ENCODE measurements at places on chromosomes 4 and X. TPM values are rescaled to one million over a fixed set of nuclear protein-coding genes. Genes with fewer than 3 reads are reported as not detected.

The TRIM61 gene
- 0.67 TPM for total RNA-seq

- DNase-seq: no peak
Measured at GRCh38 chr4:15444879-15445547, 17.2 kb downstream of the C1QTNF7 start.

DNA sequence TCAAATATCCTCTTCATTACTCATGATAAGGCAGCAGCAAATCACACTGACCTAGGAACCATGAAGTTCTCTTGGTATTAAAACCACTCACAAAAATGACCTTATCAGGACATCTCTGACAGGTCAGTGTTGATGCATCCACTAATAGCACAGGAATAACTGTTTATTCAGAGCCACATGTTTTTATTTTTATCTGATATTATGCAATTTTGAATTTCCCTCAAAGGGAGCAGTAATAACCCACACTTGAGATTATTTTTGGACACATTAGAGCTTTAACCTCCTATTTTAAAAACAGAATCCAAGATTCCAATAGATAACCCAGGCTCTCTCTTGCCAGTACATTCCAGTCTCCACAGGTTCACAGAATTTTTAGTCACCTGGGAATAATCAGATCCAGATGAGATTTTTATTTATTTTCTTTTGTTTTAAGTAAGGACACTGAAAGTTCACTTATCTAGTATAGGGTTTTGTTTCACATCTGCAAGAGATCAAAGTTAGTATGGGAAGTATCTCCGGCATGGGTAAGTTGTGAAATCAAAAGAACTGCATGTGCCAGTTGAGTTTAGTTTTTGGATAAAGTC, 36.3 kb upstream of the MYOZ2 start:
- DNase-seq: no peak

GRCh38 chrX:155070038-155070437, 898 bp downstream of the CMC4 start:
- DNase-seq: no peak

DNA sequence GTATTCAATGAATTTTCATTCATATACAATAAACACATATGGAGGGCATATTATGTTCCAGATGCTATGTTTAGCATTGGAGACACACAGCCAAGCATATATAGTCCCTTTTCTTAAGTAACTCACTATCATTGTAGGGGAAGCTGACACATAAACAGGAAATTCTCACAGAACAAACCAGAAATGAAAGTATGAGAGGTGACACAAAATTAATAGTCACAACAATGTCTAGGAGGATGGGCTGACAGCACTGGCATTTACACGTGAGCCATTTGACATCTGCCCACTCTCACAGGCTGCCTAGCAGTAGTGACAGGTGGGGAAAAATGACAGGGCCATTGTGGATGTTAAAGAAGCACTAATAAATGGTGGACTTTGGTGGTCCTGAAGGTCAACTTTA, 2.6 kb upstream of the CNOT6L start:
- peak; percentile 71 for DNase-seq

GRCh38 chrX:122572461-122572860, 611.6 kb upstream of the GRIA3 start:
- no peak for DNase-seq

DNA sequence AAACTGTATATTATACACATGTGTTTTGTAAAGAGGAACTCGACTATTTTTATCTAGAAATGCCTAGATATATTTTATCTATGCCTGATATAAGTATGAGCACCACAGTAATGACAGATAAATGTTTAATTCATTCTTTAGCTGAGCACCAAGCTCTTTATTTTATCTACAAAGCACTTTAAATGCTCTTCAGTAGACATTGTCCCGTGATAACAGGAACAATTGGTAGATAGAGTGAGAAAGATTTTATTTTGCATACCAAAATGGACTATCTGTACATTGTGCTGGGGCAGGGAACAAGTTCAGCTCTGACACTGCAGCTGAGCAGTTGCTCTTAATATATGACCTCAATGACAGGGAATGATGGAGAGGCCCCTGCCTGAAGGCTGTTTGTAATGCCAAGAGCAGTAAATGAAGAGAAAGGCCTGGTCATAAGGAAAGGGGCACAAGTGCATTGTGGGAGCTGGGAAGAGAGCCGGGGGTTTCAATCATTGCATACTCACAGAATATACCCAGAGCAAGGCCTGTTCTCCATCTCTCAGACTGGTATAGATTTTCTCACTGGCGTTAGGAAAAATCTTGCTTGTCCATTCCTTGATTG, 57.3 kb downstream of the SEPTIN11 start:
- DNase-seq: no peak

DNA sequence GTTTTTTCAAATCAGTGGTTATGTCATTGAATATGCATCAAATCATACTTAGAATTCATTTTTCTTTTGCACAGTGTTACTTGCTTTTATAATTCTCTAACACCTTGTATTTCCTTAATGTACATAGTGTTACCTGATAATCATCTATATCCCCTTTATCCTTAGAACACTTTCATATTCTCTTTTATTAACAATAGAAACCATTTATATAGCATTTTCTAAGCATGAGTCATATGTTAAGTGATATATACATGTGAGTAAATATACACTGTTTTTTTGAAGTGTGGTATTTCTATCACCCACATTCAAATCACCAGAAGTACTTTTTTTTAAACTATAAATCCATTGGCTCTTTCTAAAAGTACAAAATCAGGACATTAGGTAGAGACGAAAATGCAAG, 15.3 kb downstream of the EPHA5 start:
- no peak for DNase-seq

- DNase-seq: peak; percentile 6
Measured at GRCh38 chrX:25968920-25969319, 169.2 kb upstream of the MAGEB18 start.

DNA sequence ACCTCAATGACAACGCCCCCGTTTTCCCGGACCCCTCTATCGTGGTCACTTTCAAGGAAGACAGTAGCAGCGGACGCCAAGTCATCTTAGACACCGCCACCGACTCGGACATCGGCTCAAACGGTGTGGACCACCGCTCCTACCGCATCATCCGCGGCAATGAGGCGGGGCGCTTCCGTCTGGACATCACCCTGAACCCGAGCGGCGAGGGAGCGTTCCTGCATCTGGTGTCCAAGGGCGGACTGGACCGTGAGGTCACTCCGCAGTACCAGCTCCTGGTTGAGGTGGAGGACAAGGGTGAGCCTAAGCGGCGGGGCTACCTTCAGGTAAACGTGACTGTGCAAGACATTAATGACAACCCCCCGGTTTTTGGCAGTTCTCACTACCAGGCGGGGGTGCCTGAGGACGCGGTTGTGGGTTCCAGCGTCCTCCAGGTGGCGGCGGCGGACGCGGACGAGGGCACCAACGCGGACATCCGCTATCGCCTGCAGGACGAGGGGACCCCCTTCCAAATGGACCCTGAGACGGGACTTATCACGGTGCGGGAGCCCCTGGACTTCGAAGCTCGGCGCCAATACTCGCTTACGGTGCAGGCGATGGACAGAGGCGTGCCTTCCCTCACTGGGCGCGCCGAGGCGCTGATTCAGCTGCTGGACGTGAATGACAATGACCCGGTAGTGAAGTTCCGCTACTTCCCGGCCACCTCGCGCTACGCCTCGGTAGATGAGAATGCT, 2.2 kb downstream of the FAT4 start:
- no peak for DNase-seq

The PKD2 gene
- total RNA-seq: 1.7 TPM

- DNase-seq: no peak
Measured at GRCh38 chrX:99383786-99384185, 1026.3 kb downstream of the PCDH19 start.

DNA sequence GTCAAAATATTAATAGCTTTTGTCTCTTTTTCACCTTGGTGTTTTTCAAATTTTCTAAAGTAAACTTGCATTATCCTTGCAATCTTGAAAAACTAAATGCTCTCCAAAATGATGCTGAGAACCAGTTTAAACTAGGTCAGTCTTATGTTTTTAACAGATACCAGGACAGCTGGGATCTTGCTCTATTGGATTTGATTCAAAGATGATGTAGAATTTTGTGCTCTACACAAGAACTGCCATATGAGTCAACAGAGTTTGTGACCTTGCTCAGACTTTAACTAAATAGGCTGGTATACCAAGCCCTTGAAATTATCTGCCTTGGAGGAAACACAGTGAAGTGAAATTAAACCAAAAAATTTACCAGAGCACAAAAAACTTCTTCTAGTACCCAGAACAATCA, 991.1 kb downstream of the STPG2 start:
- DNase-seq: no peak

The LGI2 gene
- total RNA-seq: not detected

The UCP1 gene
- not detected for total RNA-seq

The GRPEL1 gene
- 53.9 TPM for total RNA-seq

DNA sequence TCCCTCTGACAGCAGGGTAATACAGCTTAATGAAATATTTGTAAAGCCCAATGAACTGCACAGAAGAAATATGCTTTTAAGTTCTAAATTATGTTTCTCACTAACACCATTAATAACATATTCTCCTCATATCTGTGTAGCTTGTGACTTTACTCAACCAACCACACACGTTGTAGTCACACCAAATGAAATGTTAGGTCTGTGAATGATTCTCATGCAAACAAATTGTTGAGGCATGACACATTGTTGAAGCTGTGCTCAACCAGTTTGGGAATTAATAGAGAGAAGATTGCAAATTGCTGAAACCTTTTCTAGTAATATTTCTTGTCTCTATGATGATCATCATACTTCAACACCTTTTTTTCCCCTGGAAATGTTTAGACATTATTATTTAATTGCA, 645.9 kb downstream of the PCDH7 start:
- DNase-seq: no peak

The ADGRL3 gene
- not detected for total RNA-seq

GRCh38 chrX:21744721-21745120, 13.2 kb downstream of the SMPX start:
- DNase-seq: no peak

The TBX22 gene
- total RNA-seq: not detected

The SOD3 gene
- not detected for total RNA-seq

DNA sequence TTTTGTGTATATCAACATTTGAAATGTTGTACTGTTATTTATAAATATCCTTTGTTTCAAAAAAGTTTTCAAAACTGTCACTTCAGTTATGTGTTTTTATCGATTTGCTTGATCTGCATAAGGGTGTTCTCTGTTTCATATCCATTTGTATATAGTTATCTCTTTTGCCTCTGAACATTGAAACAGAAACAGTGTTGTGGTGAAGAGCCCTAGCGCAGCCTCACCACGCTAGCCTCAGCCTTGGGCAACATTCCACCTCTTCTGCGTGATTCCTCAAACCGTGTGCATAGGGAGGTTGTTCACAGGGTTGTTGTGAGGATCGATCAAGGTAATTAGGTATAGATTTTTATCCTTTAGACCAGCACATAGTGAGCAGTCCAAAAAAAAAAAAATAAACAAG, 287.0 kb upstream of the GALNT7 start:
- DNase-seq: no peak

DNA sequence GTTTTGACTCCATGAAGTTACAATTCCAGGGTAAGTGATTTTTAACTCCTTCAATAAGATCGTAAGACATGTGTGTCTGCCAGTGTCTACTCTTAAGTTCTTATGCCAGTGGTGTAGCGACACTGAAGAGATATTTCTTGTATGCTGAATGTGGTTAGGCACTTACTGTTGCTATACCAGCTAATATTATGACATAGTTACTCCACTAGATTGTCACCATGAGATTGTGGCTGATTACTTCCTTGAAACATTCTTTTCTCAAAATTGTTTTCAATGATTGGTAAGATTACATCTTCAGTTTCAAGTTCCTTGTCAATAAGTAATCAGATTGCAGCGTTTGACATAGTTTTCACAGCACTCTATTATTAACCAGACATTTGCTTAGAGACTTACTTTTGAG, 60.6 kb upstream of the PAGE5 start:
- DNase-seq: no peak

The PABPC1L2A gene
- not detected for total RNA-seq

All from activated naive CD4-positive, alpha-beta T cell treated with anti-CD3 and anti-CD28 coated beads for 36 hours (primary cell).